NCI-H1694 treated with DMSO at 0.1 percent for 48 hours (cell line): ENCODE measurements at places on chromosomes 1 and 21.

- DNase-seq: no peak
Observed at GRCh38 chr1:12617511-12617900, 504 bp downstream of the DHRS3 start.

- no peak for DNase-seq
Observed at GRCh38 chr1:98355656-98356383, 305.7 kb upstream of the SNX7 start.

- DNase-seq: no peak
Observed at GRCh38 chr21:42144221-42144620, 73.1 kb downstream of the UMODL1 start.

- no peak for DNase-seq
Observed at GRCh38 chr1:180228648-180229482, 1.2 kb upstream of the LHX4 start.

DNA sequence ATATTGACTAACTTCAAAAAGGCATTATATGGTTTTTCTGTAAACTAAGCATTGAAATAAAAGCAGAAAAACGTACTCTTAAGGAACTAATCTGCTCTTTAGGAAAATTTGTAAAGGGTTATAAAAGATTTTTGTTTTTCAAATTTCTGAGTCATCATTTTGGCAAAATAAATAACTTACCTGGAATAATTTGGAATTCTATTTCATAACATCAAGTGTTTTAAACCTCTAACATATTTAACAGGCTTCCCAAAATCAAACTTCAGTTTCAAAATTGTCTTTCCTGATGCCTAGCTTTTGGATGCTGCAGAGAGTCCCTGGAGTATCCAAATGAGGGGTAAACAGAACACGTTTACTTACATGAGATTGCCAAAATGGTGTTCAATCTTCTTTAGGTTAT is 108.5 kb downstream of the COP1 start:
- no peak for DNase-seq

DNA sequence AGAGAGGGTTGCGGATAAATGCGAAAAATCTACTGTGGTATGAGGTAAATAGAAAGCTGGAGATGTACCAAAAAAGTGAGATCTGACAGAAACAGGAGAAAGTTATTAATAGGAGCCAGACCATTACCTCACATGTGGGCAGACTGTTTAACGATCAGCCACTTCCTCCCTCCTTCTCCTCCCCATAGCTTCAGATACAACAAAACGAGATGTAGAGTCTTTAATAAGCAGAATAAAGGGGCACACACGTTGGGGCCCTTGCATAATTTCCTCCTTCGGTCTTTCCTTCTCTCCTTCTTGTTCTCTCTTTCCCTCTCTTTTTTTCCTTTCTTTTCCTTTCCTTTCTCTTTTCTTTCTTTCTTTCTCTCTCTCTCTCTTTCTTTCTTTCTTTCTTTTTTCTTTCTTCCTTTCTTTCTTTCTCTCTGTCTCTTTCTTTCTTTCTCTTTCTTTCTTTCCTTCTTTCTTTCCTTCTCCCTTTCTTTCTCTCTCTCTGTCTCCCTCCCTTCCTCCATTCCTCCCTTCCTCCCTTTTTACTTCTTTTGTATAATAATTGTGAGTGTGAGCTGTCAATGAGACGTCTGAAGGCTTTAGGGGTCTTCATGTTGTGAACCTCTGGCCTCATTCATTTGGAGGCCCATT is 242.1 kb downstream of the GRIK1 start:
- DNase-seq: no peak

DNA sequence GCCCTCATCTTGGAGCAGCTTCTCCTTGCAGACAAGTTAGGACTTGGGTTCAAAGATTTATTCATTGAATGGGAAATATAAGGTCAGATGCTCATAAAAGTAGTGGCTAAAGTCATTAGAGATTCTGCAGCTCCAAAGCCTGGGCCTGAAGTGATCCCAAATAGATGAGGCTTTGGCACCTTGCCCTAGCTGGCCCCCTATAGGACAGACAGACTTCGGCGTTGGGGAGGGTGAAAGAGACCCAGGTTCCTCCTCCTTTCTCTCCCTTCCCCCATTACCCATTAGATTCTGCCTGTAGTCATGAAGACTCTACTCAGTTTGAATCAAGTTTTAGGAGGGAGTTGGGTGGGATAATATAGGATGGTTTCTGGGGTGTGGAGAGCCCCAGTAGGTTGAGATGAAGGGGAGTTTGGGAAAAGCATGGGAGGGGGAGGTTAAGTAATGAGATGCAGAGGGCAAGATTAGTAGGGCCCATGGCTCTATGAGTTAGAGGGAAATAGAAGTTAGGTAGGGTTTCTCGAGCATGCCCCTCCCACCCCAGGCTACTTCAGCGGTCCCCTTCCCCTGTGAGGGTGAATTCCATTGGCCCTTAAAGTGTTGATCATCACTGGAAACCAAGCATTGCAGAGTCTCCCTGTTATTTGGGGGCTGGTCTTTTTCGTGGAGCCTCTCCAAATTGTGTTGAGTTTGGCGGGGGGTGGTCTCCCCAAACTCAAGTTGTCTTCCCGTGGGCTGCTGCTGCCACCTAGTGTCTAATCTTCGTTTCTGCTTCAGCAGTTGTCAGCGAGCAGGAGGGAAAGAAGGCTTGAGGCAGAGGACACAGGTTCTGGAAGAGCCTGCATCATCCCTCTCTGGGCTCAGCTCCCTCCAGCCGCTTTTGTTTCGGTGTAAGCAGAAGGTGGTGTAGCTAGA is 2.1 kb upstream of the AHDC1 start:
- DNase-seq: peak; percentile 34

DNA sequence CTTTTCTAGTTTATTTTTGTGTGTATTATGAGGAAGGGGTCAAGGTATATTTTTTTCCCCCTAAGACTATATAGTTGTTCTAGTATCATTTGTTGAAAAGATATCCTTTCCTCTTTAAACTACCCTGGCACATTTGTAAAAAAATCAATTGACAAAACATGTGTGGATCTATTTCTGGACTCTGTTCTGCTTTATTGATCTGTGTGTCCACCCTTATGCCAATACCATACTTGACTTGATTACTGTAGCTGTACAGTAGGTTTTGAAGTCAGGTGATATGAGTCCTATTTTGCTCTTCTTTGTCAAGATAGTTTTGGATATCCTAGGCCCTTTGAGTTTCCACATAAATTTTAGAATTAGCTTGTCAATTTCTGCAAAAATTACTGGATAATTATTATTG is 21.2 kb upstream of the SOX13 start:
- DNase-seq: no peak

GRCh38 chr1:197799271-197799670 is 24.0 kb upstream of the DENND1B start:
- DNase-seq: no peak

GRCh38 chr1:101683136-101683535 is 313.6 kb downstream of the OLFM3 start:
- no peak for DNase-seq

- DNase-seq: peak; percentile 24
Observed at GRCh38 chr1:20705203-20705755, 12.5 kb downstream of the KIF17 start.

- DNase-seq: no peak
Observed at GRCh38 chr1:232393010-232393409, 236.9 kb downstream of the SIPA1L2 start.

GRCh38 chr1:43548285-43549271 is 17.9 kb downstream of the PTPRF start:
- no peak for DNase-seq

DNA sequence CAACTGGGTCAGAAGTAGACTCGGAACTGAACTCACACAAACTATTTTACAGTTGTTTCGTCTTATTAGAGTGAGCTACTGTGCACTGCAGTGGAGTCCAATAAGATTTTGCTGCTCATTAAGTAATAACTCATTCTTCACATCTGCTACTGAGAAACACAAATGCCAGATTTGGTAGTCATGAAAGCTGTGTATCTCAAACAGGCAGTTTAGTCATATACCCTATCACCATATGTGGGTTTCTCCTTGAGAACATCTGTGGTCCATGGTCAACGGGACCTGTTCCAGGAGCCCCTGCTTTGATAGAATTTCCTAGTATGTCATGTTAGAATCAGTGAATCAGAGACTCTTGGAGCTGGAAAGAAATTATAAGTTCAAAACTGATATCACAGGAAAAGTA is 60.4 kb downstream of the ALG14 start:
- peak; percentile 65 for DNase-seq

DNA sequence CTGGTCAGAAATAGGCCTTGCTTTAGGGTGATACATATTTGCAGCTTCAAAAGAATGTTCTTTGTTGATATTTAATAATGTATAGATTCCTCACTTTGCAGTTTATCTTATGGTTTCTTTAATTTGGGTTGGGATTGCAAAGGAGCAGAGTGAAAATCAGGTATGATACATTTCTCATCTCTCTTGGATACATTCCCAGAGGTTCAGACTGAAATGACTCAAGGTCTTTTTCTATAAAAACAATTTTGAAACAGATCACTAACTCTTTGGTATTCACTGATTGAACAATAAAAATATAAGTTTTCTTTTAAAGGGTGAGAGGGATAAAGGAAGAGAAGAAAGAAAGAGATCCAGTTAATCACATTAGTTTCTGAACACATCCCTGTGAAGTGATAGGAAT is 606.5 kb upstream of the CAMK1G start:
- no peak for DNase-seq

DNA sequence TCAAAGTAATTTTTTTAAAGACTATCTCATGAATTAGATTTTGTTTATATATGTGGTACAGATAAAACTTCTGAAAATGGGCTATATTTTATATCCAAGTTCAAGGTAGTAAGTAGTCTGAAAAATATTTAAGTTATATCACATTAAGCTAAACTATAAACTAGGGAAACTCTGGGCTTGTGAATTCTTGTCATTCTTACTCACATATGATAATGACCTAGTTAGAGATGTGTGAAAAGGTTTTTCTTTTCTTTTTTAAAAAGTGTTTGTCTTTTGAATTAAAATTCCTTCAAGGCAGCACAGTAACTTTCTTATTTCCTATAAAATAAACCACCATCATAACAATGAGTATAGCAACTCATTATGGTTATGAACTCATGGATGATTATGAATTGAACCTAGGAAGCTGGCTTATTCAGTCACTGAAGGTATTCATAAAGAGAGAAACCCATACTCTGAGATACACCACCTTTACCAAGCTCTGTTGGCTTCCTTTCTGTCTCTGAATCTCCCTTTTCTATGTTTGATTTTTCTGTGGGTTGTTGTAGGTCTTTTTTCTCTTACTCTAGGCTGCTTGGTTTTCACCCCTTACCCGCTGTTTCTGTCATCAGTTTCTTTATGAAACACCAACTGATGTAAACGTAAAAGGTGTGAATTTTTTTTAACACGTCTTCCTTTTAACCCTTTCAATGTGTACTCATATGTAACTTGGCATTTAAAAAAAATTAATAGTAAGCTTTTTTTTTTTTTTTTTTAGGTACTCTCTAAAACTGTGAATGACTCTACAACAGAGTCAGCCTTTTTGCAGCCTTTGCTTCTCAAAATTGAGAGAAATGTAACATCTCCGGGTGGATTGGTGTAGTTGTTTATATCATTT is 25.2 kb downstream of the IL12RB2 start:
- DNase-seq: no peak

DNA sequence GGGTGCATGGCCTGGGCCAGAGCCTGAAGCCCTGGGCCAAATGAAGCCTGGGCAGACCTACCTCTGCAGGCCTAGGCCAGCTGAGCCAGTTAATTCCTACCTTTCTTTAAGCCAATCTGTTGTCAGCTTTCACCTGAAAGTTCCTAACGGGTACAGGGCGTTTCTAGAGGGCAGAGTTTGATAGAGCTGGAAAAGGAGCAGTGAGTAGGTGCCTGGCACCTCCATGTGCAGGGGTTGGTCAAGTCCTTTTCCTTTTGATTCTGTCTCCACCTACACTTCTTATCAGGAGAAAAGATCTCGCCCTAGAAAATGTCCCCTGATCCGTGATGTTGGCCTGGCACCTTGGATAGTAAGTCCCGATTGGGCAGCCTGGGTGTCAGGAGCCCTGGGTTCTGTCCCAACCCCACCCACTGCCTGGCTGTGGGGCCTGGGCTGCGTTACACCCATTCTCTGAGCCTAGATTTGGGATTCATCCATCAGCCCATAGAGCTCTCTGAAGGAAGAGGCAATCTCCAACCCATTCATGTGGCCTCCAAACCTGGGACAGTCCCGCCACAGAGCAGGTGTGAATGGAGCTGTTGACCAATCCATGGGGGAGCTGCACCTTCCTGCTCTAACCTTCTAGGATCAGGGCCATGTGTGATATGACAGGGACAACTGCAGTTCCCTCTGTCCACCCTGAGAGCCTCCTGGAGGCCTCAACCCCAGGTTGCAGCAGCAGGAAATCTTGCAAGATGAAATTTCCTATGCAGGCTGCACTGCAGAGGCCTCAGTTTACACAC is 304.3 kb downstream of the MATN1 start:
- no peak for DNase-seq

GRCh38 chr1:41515131-41515678 is 30.7 kb upstream of the EDN2 start:
- DNase-seq: no peak

GRCh38 chr1:60367532-60367931 is 294.0 kb upstream of the C1orf87 start:
- peak; percentile 30 for DNase-seq

GRCh38 chr1:111577814-111578213 is 41.8 kb upstream of the RAP1A start:
- no peak for DNase-seq

- DNase-seq: no peak
Observed at GRCh38 chr1:182629499-182630096, 25.4 kb upstream of the RGS16 start.

- DNase-seq: no peak
Observed at GRCh38 chr1:4173731-4174130, 273.7 kb upstream of the C1orf174 start.

- DNase-seq: peak; percentile 29
Observed at GRCh38 chr1:212945463-212946160, 4.7 kb upstream of the VASH2 start.

GRCh38 chr1:65247419-65248359 is 61.7 kb upstream of the DNAJC6 start:
- DNase-seq: no peak

DNA sequence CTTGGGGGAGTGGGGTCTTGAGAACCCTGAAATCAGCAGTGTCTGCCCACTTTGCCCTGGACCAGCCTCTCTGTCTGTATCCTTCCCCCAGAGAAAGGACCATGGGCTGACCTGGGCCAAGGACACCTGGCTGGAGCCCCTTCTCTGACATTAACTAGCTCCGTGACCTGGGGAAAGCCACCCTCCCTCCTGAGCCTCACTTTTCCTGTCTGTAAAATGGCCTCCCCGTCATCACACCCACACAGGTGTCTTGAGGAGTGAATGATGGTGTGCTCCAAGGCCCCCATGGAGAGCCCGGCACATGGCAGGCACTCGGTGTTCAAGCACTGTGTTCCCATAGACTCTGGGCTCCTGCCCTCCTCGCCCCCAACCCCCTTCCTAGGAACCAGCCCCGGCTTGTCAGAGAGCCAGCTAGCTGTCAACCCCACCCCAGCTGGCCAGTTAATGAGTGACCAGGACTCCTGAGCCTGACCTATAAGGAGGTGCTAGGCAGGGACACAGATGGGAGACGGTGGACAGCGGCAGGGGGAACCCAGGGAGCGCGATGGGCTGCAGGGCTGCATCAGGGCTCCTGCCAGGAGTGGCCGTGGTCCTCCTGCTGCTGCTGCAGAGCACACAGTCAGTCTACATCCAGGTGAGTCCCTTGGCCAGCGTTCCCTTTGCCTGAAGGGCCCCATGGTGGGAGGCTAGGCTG is at the start of gene GUCA2B:
TSS of gene GUCA2B (plus strand) at position 504 of the 694 bp plus-strand sequence. CDS start at position 545, 41 bp downstream.
- no peak for DNase-seq
